ENCODE measurements at places on chromosomes 16 and 17.

GRCh38 chr17:77216486-77216885 lies 75.7 kb downstream of the SEC14L1 start:
- DNase-seq: no peak

GRCh38 chr16:85829171-85829719 lies 29.8 kb downstream of the COX4I1 start:
- DNase-seq: no peak

DNA sequence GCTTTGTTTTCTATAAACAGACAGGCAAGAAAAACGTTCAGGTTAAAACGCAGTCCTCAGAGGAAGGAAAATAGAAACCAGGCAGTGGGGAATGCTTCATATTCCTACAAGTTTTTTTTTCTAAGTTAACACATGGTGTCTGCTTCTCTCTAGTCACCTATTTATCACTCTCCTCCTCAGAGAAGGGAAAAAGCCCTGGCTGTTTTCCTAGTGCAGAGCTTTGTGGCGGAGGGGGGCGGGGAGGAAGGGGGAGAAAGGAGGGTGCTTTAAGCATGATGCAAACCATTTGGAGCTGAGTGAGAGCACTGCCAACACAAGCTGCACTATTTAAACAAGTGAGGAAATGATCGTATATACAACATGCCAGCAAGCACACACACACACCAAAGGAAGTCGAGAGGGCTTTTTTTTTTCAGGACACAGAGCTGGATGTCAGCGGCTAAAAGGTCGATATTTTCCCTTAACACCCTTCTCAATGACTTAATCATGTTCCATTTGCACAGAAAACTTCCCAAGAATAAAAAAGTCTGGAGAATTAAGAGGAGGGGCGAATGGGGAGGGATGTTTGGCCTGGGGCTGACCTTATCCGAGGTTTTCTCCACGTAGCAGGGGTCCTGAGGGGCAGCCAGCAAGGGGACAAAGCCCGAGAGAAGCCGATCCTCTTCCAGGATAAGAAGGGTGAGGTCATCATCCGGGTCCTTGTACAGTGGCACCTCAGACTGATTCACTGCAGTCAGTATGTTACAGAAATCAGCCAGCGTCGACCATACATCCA lies 117.4 kb downstream of the HIC1 start:
- no peak for DNase-seq

GRCh38 chr16:13110124-13110796 lies 208.9 kb downstream of the SHISA9 start:
- DNase-seq: no peak

GRCh38 chr17:80468781-80469493 lies 7.5 kb downstream of the NPTX1 start:
- no peak for DNase-seq

DNA sequence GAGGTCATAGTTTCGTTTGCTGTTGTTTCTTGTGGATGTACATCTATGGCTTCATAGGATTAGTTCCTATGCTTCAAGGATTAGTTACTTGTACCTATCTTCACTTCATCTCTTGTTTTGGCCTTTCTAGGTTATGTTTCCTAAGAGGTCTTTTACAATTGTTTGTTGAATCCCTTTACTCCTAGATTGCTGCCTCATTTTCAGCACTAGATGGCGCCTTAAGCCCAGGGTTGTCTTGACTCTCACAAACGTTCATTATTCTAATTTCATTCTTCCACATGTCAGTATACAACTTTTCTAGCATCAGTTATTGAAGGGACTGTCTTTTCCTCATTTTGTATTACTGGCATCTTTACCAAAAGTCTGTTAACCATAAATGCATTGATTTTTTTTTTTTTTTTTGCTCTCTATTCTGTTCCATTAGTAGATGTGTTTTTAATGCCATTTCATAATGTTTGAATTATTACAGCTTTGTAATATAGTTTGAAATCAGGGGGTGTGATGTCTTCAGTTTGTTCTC lies 45.0 kb upstream of the NACA2 start:
- no peak for DNase-seq

Measured in stimulated activated CD4-positive, alpha-beta T cell treated with anti-CD3 and anti-CD28 coated beads, TNF-alpha, amount 100 ng/mL, for 1 hour (primary cell).